ENCODE measurements at places on chromosomes 3 and 15. TPM values are rescaled to one million over a fixed set of nuclear protein-coding genes. Genes with fewer than 3 reads are reported as not detected.

DNA sequence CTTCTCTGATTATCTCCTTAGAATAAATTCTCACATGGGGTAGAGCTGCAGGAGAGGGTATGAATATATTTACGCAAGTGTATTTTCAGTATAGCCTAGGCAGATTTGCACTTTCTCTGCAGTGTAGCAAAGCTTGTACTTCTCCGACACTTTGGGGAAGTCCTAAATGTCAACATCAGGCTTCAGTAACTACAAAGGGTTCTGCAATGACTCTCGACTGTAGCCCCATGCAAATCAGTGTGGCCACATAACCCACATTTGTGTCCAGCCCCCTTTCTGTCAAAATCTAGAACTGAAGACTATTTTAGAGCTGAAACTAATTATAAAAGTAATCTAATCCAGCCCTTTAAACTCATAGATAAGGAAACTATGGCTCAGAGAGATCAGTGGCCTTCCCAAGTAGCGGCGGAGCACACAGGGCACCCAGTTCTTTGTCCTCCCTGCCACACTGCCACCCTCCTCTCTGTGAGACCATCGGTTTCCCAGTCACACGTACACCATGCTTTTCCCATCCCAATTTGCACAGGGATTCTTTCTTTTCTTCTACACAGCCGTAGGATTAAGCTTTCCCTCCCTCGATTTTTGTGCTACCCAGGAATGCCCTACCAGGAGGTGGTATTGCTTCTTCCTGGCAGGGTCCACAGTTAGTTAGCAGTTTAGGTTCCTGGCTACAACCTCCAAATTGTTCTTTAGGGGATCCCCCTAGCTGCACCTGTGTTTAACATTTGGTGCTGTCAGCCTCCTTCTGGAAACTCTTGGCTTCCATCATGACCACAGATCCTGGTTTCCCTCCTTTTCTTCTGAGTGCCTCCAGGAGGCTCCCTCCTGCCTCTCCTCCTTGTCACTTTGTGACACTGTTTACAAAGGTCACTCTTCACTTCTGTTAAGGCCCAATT is 22.9 kb downstream of the MRAS start:
- no peak for DNase-seq

Gene GCNT3
- polyA plus RNA-seq = 0.92 TPM

Gene TMEM41A
- 31.5 TPM for polyA plus RNA-seq

Gene PEX11A
- 21.0 TPM for polyA plus RNA-seq
